Skeletal muscle tissue (tissue), 5 donors: ENCODE measurements at places on chromosomes 1 and 21. TPM values are rescaled to one million over a fixed set of nuclear protein-coding genes. Genes with fewer than 3 reads are reported as not detected.

Gene RCSD1
- total RNA-seq, result 45.9 TPM

Gene KRTAP13-2
- not detected for total RNA-seq

Gene FAM151A
- not detected for total RNA-seq

Gene BLACAT1
- not detected for total RNA-seq

Gene CFAP141
- not detected for total RNA-seq

Gene FMOD
- 58.5 TPM for total RNA-seq

Gene ADAMTS5
- 15.7 TPM for total RNA-seq

Gene TMPRSS15
- total RNA-seq, result 0.52 TPM

Gene NEK2
- 3.1 TPM for total RNA-seq

Gene CNR2
- under 0.01 TPM for total RNA-seq

Gene SPOCD1
- total RNA-seq, result not detected

Gene NUAK2
- total RNA-seq, result 1.0 TPM

Gene RGS7
- total RNA-seq, result not detected

Gene FGGY
- total RNA-seq, result 52.2 TPM

Gene FAM177B
- total RNA-seq, result not detected

Gene GABRD
- under 0.01 TPM for total RNA-seq

Gene LGR6
- total RNA-seq, result 0.52 TPM

Gene AMPD1
- total RNA-seq, result 40.7 TPM

Gene TLCD4
- 17.7 TPM for total RNA-seq

Gene AMIGO1
- total RNA-seq, result 8.4 TPM

Gene SV2A
- total RNA-seq, result 2.1 TPM

Gene MIXL1
- total RNA-seq, result not detected

Gene KLHDC8A
- total RNA-seq, result 0.52 TPM

Gene BTBD8
- 1.6 TPM for total RNA-seq

Gene CD101
- 2.1 TPM for total RNA-seq

Gene RGS1
- total RNA-seq, result 5.7 TPM

Gene SLC25A34
- 1.6 TPM for total RNA-seq

Gene VCAM1
- 26.1 TPM for total RNA-seq

Gene SAMSN1
- 3.1 TPM for total RNA-seq

Gene EDN2
- not detected for total RNA-seq

Gene MFAP2
- total RNA-seq, result 19.8 TPM

Gene DDR2
- 40.2 TPM for total RNA-seq

Gene FBLIM1
- total RNA-seq, result 7.3 TPM

Gene KANK4
- 8.4 TPM for total RNA-seq

Gene TMEM79
- total RNA-seq, result 4.2 TPM

Gene RXFP4
- not detected for total RNA-seq

Gene RIPK4
- under 0.01 TPM for total RNA-seq

Gene CLCA1
- total RNA-seq, result not detected

Gene NKAIN1
- total RNA-seq, result not detected

Gene ESPN
- total RNA-seq, result 0.52 TPM

Gene SLC45A1
- under 0.01 TPM for total RNA-seq
